Activated CD4-positive, alpha-beta memory T cell treated with anti-CD3 and anti-CD28 coated beads, Interleukin-2, amount 10 ng/mL, durations not matched to agents 7 days and 5 days (primary cell): ENCODE measurements at places on chromosomes 5 and 9. TPM values are rescaled to one million over a fixed set of nuclear protein-coding genes. Genes with fewer than 3 reads are reported as not detected.

DNA sequence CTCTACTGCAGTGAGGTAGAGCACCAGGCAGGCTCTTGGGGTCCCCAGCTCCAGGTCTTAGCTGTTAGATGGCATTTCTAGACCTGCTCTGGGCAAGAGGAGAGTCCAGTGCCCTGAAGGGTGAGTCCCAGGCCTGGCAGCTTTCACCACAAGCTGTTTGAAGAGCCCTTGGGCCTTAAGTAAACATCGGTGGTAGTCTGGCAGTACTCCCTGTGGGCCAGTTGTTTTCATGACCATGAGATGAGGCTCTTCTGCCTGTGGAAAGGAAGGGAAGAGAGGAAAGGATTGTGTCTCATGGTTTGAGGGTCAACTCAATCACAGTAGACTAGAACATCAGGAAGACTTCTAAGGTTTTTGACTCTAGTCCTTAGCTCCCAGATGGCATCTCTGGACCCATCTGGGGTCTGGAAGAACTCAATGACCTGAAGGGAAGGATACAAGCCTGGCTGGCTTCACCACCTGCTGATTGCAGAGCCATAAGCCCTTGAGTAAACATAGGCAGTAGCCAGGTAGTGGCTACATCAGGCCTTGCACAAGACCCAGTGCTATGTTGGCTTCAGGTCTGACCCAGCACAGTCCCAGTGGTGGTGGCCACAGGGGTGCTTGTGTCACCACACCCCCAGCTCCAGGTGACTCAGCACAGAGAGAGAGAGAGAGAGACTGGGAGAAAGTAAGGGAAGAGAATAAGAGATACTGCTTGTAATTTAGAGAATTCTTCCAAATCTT, 114.3 kb upstream of the PCSK5 start:
- DNase-seq, result no peak
- H3K27ac ChIP-seq, result no peak overlapping the region
- H3K27me3 ChIP-seq, result no peaks in the 10 kb centered on the region
- no peaks in the 10 kb centered on the region for H3K4me1 ChIP-seq

DNA sequence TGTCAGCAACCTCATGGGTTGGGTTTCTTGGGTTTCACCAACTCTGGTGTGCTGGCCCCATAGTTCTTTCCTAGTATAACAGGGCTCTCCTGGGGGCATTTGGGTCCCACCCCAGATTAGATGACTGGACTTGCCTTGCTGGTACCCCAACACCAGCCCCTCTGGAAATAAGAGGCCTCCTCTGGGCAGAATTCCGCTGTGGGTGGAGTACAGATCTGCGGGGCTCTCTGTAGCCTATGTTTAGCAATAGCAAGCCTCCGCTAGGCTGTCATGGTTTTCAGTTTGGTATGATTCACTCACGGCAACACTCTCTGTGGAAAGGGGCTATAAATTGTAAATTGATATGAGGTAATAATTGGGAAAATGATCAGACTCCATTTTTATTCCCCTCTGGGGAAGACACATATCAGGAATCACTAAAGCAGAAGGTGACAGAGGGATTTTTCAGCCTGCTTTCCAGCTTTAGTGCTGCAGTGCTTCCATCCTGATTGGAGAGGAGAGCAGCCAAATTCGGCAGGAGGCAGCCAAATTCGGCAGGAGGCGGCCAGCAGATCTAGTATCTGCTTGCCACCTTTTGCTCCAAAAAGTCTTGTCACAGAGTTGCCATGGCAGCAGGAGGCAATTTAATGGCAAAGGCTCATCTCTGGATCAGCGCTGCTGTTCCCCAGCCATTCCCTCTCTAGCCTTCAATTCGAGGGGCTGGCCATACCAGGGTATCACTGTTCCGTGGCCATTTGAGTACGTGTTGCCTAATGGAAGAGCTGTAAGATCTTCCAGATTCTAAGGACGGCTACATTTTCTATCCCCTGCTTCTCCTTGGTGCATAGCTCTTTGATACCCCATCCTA, 84.6 kb downstream of the SLC44A1 start:
- H3K4me1 ChIP-seq, result peaks cover 7% of the 10 kb centered on the region
- H3K27ac ChIP-seq, result no peak overlapping the region
- no peaks in the 10 kb centered on the region for H3K36me3 ChIP-seq
- no peaks in the 10 kb centered on the region for H3K27me3 ChIP-seq
- no peak for DNase-seq

- H3K27me3 ChIP-seq, result no peaks in the 10 kb centered on the region
- DNase-seq, result no peak
- H3K27ac ChIP-seq, result no peak overlapping the region
- no peak overlapping the region for H3K4me3 ChIP-seq
- no peaks in the 10 kb centered on the region for H3K36me3 ChIP-seq
Observed at GRCh38 chr9:76887951-76888350, 18.0 kb downstream of the PRUNE2 start.

- H3K36me3 ChIP-seq, result no peaks in the 10 kb centered on the region
- H3K27ac ChIP-seq, result no peak overlapping the region
- no peaks in the 10 kb centered on the region for H3K27me3 ChIP-seq
Observed at GRCh38 chr5:15600035-15600434, 100.1 kb downstream of the FBXL7 start.

DNA sequence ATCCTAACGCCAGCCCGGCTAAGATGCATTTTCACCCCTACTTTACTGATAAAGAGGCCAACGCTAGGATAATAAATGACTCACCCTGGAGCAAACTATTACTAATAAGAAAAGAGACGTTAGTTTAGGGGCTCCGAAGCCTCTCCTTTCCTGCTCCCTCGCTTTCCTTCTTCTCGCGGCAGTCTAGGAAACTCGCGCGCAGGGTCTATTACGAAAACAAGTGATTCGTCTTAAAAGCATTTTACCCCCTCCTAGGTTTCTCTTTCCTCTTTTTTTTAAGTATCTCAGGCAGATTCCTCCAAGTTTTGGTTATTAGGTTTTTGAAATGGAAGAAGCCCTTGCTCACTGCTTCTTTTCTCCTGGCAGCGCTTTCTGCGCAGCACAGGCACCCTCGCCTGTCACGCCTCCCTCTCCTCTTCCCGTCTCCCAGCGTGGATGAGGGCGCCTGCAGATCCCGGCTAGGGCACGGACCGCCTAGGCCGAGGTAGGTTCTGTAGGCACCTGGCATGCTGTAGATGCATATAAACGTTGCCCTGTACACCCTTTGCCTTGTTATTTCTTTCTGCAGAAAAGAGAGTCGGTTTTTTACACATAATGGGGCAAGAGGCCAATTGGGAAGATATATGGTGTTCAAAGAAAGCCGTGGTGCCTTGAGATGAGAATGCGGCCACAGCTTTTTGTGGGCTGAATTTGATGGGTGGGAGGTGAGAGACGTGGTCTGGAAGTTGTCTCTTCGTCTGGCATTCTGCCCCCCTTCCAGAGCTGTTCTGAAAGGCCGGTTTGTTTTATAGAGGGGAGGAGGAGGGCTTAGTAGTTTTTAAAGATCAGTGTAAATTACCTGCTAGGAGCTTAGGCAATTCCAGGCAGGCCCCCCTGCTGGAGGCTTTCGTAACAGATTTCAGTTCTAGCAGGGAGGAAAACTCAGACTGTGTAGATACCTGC, 983 bp downstream of the GCNT1 start:
- H3K27me3 ChIP-seq, result no peaks in the 10 kb centered on the region
- DNase-seq, result no peak
- H3K4me3 ChIP-seq, result peak overlapping the region; percentile 86
- H3K27ac ChIP-seq, result peak overlapping the region; percentile 76

- no peak overlapping the region for H3K27ac ChIP-seq
- no peaks in the 10 kb centered on the region for H3K4me1 ChIP-seq
- DNase-seq, result no peak
- H3K27me3 ChIP-seq, result no peaks in the 10 kb centered on the region
- H3K4me3 ChIP-seq, result no peak overlapping the region
- peaks cover 3% of the 10 kb centered on the region for H3K36me3 ChIP-seq
Observed at GRCh38 chr5:82115858-82116257, 144.0 kb downstream of the ATG10 start.

DNA sequence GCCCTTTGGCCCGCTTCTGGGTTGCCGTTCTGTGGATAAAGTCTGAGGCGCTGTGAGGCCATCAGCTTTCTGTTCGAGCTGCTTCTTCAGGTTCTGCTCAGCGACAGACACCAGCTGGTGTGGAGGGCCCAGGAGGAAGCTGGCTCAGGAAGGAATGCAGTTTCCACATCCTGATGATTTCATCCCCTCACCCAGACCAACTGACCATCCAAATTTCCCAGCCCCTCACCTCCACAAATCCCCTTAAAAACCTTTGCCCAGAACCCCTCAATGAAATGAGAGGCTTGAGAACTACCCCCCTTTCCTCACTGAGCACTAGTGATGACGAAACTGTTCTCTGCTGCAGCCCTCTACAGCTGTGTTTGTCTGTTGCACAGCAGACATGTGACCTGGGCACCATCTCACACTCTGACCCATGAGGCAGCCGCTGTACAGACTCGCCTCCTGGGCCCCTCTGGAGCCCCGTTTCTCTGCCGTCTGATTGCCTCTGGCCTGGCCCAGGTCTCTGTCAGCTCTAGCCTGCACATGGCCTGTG, 45.4 kb downstream of the SPATA31C2 start:
- peaks cover 1% of the 10 kb centered on the region for H3K27me3 ChIP-seq
- H3K4me3 ChIP-seq, result no peak overlapping the region
- H3K36me3 ChIP-seq, result no peaks in the 10 kb centered on the region

DNA sequence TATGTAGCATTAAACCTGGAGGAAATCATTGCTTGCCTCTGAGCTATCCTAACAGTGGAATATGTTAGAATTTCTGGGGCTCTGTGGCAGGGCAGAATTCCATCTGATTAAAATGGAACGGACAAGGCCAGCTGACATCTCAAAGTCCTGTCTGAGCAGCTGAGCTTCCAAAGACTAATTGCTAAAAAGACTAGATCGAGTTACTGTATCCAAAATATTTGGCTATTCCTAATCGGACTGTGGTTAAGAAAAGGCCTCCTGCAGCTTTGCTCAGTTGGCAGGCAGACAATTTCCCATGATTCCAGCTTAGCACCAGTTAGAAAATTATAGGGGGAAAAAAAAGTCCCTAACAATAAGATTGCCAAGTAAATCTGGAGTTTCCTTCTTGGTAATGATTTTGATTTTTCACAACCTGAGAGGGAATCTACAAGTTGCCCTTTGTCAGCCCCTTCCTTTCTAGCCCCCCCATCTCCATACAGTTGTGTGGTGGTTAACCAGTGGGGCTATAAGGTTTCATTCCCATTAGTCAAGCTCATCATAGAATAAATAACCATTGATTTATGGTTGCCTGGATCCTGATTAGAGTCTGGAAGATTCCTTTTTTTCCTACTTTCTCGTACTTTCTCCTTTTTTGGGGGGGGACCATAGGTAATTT, 26.4 kb downstream of the PTGR1 start:
- no peaks in the 10 kb centered on the region for H3K36me3 ChIP-seq
- H3K27me3 ChIP-seq, result no peaks in the 10 kb centered on the region
- no peaks in the 10 kb centered on the region for H3K4me1 ChIP-seq
- no peak for DNase-seq
- no peak overlapping the region for H3K4me3 ChIP-seq

DNA sequence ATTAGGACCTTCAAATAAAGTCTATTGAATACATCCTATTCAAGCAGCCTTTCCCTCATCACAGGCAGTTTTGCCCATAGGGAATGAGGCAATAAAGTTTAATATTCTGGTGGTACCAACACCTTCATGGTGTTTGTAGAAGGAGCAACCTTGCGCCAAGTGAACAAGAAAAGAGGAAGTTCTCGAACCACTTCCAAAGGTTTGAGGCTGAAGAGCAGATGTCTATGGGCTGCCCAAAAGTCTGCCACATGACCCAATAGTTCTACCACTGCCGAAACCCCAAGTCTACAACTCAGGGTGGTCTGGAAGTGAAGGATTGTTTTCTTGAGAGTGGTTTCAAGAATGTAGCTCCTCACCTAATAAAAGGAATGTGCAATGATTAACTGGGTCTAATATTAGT, 123.1 kb downstream of the NPR3 start:
- no peaks in the 10 kb centered on the region for H3K4me1 ChIP-seq
- no peak overlapping the region for H3K27ac ChIP-seq
- H3K27me3 ChIP-seq, result no peaks in the 10 kb centered on the region
- no peak for DNase-seq
- H3K4me3 ChIP-seq, result no peak overlapping the region
- H3K36me3 ChIP-seq, result no peaks in the 10 kb centered on the region

IARS1 gene
- 152 TPM for total RNA-seq

DNA sequence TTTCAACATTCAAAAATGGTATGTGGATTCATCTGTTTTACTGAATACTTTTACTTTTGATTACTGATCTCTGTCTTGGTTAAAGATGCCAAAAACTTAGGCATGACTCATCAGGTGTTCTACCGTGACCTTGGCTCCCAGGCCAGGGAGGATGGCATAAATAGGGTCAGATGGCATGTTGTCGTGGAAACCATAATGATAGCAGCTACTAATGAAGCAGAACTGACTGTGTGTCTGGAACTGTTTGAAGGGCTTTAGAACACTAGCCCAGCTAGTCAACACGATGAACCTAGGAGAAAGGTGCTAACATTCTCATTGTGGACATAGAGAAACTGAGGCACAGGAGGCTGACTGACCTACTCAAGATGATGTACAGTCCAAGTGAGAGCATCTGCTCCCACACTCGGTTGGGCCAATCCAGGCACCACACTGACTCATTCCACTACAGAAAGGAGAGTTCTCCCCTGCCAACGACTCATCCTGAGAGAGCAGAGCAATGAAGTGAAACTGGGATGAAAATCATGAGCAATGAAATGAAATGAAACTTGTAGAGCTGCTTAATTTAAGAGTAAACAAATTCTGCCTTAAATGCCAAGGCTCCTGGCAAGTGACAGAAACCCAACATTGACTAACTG, 116.0 kb downstream of the TENT4A start:
- peaks cover 7% of the 10 kb centered on the region for H3K36me3 ChIP-seq
- H3K27me3 ChIP-seq, result peaks cover 4% of the 10 kb centered on the region
- peak; percentile 65 for DNase-seq
- H3K4me1 ChIP-seq, result peaks cover 71% of the 10 kb centered on the region
- peak overlapping the region; percentile 85 for H3K27ac ChIP-seq

OBP2B gene
- not detected for total RNA-seq

- no peak overlapping the region for H3K4me3 ChIP-seq
- no peaks in the 10 kb centered on the region for H3K27me3 ChIP-seq
- no peaks in the 10 kb centered on the region for H3K36me3 ChIP-seq
Observed at GRCh38 chr5:89064054-89064453, 181.1 kb upstream of the MEF2C start.

- H3K27ac ChIP-seq, result no peak overlapping the region
- peaks cover 3% of the 10 kb centered on the region for H3K27me3 ChIP-seq
- DNase-seq, result no peak
- H3K4me3 ChIP-seq, result no peak overlapping the region
- H3K36me3 ChIP-seq, result no peaks in the 10 kb centered on the region
- H3K4me1 ChIP-seq, result no peaks in the 10 kb centered on the region
Observed at GRCh38 chr9:134773842-134774241, 106.8 kb upstream of the FCN2 start.

- DNase-seq, result no peak
- H3K27me3 ChIP-seq, result no peaks in the 10 kb centered on the region
- peak overlapping the region; percentile 42 for H3K27ac ChIP-seq
- peaks cover 80% of the 10 kb centered on the region for H3K36me3 ChIP-seq
Observed at GRCh38 chr9:394347-395052, 179.8 kb downstream of the DOCK8 start.

BARX1 gene
- 0.28 TPM for total RNA-seq

DNA sequence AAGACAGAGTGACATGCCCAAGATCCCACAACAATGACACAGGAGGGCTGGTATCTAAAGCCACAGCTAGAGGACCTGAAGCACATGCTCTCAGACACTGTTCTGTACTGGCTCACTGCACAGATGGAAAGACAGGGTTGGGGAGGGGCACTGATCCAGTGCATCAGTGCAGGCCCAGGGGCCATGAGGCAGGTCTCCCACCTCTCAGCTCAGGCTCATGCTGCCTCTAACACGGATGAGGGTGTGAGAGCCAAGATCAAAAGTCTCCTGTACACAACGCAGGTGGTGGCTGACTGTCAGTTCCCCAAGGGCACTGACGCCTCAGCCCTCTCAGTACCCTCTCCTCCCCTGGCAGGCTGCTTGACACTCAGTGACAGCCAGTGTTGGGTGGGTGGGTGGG, 10.9 kb downstream of the RAPGEF1 start:
- peaks cover 90% of the 10 kb centered on the region for H3K4me1 ChIP-seq
- peak; percentile 52 for DNase-seq
- H3K36me3 ChIP-seq, result peaks cover 21% of the 10 kb centered on the region

CRHBP gene
- 0.10 TPM for total RNA-seq

ACSL6 gene
- total RNA-seq, result 10.6 TPM

ANKRD18A gene
- 3.1 TPM for total RNA-seq
